HFFc6 (cell line): ENCODE measurements at places on chromosomes 2 and 18.

GRCh38 chr18:76480913-76481312 lies 14.1 kb downstream of the ZNF516 start:
- no peak for DNase-seq

DNA sequence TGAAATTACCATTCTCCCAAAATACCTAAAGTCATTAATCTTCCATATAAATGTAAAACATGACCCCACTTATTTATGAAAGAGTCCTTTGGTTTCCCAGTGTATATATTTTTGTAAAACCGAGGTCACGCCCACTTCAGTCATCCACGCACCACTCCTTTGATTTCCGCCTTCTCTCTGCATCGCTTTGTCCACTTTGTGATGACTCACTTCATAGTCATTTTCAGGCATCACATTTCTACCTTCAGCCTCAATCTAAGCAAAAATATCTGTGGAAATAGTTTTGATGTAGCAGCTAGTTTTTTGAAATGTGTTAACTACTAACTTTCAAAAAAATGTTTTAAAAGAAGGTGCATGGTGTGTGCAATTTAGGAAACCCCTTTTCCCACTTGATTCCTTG lies 793.5 kb upstream of the SOX11 start:
- DNase-seq, result no peak

DNA sequence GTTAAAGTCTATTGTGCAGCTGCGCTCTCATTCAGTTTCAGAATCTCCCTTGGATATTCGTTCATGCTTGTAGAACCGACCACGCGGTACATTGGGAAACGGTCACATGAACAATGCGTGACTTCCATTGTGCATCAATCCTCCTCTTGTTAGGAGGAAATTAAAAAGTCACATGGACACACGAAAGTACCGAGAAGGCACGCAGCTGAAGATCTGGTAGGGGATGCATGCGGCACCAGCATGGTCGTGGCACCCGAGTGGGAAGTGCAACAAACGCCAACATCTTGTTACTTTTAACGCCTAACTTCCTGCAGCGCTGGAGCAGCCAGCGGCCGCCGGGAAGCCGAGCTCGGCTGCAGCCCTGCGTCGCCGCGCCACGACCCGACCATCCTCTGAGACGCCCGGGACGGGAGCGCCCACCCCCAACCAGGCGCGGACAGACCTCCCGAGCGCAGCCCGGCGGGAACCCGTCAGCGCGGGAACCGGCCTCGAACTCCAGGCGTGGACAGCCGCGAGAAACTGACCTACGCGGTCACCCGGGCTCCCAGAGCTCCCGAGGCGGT lies 412 bp downstream of the OSBPL1A start:
- DNase-seq, result peak; percentile 49

DNA sequence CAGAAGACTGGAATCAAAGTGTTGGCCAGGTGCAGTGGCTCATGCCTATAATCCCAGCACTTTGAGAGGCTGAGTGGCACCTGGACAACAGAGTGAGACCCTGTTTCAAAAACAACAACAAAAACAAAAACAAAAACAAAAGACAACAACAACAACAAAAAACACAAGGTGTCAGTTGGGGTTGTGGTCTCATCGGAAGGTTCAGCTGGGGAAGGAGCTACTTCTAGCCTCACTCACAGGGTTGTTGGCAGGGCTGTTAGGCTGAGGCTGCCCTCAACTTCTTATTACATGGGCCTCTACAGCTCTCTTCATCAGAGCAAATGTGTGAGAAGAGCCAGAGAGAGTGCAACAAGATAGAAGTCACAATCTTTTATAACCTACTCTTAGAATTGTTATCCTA lies 34.6 kb upstream of the CAB39 start:
- DNase-seq, result no peak

- no peak for DNase-seq
Measured at GRCh38 chr2:215454519-215455246, 18.8 kb upstream of the FN1 start.

GRCh38 chr2:106863387-106863786 lies 22.6 kb downstream of the ST6GAL2 start:
- DNase-seq, result no peak

DNA sequence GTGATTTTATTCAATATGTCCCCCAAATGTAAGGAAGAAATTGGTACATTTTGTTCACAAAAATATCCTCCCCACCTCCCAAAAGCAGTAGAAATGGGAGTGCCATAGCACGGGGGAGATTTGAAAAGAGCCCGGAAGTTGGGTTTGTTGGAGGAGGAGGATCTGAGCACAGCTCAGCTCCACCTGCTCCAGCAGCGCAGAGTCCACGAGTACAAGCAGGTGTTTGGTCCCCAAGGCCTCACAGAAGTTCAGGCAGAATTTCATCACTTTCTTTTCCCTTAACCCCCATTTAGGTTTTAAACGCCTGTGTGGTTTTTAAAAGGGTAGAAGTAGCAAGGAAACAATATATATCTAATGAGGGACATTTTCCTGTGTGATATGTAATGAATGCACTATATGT lies 56.0 kb downstream of the TRAPPC12 start:
- no peak for DNase-seq

DNA sequence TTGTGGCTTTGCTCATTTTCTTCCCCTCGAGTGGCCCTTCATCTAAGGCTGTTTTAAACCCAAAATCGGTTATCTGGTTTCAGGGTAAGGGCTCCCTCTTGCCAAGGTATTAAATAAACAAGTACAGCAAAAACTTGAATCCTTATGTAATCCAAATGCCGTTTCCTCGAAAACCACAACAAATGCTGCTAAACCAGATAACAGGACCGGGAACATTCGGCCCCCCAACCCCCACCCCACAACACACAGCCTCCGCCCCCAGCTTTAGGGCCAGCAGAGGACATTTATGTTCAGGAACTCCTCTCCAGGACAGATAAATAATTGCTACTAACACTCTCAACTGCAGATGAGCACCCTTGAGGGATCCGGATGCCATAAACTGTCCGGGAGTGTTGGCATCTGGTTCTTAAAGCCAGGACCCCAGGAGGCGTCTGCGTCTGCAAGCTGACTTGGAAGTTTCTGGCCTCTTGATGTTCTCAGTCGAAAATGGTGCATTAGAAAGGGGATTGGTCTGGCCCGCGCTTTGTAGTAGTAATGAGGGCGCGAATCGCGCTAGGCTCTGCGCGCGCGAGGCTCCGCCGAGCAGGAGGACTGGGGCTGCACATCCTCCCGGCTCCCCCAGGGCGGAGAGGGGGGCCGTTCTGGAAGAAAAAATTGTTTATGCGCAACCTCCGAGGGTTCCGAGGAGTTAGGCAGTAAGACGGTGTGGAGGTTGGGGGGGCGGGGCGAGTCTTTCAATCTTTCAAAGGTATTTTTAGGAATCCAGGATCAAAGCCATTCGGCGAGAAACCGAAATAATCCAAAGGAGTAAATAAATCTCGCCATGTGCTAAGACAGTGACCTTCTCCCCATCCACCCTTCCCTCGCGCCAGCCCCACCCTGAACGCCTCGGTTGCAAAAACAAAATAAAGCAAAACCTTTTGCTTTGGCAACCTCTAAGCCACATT lies 3.9 kb upstream of the ID2 start:
- peak; percentile 53 for DNase-seq

- DNase-seq, result no peak
Measured at GRCh38 chr2:100242476-100242875, 79.8 kb downstream of the LONRF2 start.

GRCh38 chr2:40169430-40169829 lies 282.5 kb downstream of the SLC8A1 start:
- peak; percentile 59 for DNase-seq

DNA sequence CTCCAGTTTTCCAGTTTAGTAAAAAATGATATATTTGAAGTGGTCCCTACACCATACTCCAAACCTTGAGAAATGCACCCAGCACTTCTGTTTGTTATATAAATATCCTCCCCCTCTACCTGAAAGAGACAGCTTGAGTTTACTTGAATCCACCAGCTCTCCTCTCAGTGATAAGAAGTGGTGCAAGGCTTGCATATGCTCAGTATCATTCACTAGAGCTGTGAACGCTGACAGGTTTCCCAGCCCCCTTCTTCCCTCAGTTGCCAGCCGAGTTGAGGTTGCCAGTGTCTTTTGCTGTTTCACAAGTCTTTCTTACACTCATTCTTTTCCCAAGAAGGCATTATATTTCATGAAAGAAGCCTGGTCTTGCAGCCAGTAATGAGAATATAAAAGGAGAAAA lies 880.0 kb downstream of the LRRTM4 start:
- no peak for DNase-seq

DNA sequence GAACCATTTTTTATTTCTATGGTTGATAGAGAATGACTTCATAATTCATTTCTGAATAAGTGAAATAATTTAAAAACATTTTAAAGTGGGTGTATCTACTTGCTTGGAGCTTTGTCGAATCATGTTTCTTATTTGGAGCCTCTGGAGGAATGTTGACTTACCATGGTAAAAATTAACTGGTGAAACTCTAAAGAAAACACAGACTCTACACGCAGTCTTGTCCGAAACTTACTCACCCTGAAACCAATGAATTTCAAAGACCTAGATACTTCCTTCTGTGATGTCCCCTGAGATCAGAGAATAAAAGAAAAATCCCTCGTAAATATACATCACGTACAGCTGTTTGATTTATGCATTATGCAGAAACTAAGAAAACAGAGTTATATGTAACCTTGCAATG lies 665.2 kb upstream of the NRXN1 start:
- DNase-seq, result no peak

DNA sequence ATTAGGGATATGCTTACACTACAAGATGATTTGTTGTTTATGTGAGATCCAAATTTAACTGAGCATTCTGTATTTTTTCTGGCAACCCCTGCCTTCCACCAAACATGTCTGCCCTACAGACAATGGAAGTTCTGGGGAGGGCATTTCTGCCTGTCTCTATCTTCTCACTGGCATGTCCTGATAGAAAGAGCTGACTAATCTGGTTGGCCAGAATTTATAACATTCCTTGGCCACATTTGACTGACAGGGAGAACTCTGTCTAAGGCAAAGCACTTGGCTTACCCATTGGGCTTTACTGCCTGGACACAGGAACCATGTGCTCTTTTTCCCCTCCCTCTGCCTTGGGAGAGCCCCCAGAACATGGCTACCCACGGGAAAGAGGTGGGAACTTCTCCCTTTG lies 70.6 kb upstream of the TMEM178A start:
- no peak for DNase-seq

- DNase-seq, result peak; percentile 77
Measured at GRCh38 chr2:231191896-231192872, 6.2 kb upstream of the ARMC9 start.

DNA sequence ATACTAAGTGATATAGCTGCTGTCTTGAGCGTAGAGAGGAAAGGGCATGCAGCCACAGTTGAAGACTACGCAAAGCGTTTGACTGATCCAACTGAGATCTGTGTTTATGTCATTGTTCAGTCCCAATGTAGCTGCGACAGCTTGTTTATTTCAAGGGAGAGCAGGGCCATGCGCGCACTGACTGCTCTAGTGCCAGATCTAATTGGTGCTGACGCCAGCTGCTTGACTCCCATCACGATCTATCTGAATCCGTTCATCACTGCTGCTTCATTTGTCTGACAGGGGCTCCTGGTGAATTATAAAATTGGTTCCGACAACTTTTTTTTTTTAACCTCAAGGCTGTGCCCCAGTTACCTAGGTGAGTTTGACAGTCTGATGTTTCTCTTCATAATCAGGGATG lies 75.7 kb downstream of the CHST9 start:
- DNase-seq, result no peak

- no peak for DNase-seq
Measured at GRCh38 chr18:43797347-43797746, 520.1 kb upstream of the SYT4 start.
